Osteoblast (primary cell): ENCODE measurements at places on chromosomes 2 and 18. TPM values are rescaled to one million over a fixed set of nuclear protein-coding genes. Genes with fewer than 3 reads are reported as not detected.

DNA sequence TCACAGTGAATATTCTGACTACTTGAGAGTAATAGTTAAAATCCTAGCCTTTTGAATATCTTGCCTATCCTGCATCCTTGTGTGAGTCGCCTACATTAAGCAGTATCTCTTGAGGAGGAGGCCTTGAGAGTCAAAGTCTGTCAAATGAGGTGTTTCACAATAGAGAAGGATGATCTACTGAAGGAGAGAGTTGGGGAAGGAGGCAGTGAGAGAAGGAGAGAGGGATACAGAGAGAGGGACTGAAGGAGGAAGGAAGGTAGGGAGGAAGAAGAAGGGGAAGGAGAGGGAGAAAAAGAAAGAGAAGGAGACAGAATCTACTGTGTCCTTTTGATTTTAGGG lies 123.6 kb upstream of the CYP26B1 start:
- no peak for DNase-seq

Gene NYAP2
- total RNA-seq = under 0.01 TPM in 1 of 2 replicates, not detected in the other

GRCh38 chr2:237479747-237480146 lies 7.3 kb upstream of the MLPH start:
- DNase-seq = no peak

- DNase-seq = peak; percentile 31
Observed at GRCh38 chr2:218780046-218780445, 1.9 kb upstream of the CYP27A1 start.

- no peak for DNase-seq
Observed at GRCh38 chr2:173580956-173581355, 226.3 kb downstream of the CDCA7 start.

Gene SLC9A2
- total RNA-seq = under 0.01 TPM in 2 replicates

Gene UGT1A7
- total RNA-seq = not detected in 2 replicates

DNA sequence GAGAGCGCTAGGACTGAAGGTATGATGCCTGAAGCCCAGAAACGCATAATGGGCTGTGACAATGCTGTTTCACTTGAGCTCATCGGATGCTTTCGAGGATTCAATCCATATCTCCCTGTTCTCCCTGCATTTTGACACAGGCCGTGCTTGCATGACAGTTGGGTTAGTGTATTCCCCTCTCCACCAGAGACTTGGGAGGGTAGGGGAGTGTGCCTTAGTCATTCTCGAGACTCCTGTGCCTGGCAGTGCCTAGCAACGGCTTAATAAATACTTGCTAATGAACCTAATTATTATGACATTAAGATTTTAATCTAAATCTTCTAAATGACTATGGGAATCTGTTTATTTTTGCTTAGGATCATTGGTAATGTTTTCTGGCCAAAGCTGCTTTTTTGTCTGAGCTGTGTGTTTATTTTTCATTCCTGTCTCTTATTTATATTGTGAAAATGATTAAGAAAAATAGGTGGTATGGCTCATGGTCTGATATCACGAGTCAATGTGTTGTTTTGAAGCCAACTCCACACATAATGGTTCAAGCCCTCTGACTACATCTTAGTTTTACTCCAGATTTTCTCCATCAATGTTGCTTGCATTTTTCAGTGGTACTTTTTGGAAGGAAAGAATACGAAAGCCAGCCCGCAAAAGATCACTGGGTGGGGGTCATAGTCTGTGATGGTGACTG lies 61.3 kb downstream of the NEDD4L start:
- DNase-seq = no peak

Gene OSBPL6
- 5.4 and 5.9 TPM in 2 replicates for total RNA-seq

Gene DYNAP
- total RNA-seq = not detected in 2 replicates

GRCh38 chr2:223470602-223471001 lies 131.6 kb downstream of the SCG2 start:
- DNase-seq = no peak
